ENCODE measurements at places on chromosomes 13 and 19. TPM values are rescaled to one million over a fixed set of nuclear protein-coding genes. Genes with fewer than 3 reads are reported as not detected.
A peak's percentile ranks its signal among the peaks of the same experiment; 100 is the strongest.

DNA sequence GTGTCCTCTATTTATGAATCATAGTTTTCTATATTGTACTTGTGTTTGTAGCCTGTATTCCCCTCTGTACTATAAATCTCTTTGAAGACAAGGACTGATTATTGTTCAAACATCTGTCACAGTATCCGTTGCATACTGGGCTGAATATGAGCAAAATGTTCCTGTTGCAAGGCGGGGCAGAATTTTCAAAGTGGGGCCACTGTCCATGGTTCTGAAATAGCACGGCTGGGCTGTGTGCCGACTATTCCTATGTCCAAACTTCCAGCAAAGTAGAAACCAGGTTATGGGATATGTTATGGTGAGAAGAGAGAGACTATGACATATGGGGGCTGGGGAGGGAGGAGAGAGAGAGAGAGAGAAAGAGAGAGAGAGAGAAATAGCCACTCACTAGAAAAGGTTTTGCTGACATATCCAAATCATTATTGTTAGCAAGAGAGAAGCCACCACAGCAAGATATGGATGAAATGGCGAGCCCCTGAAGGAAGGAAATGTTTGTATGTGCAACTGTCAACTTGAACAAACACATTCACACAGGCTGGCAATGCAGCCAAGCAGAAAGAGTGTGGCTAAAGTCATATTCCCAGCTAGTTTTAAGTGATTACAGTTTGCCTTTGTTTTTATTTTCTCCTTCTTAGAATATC lies 107.0 kb upstream of the GPR12 start:
- peak; percentile 13 for DNase-seq

DNA sequence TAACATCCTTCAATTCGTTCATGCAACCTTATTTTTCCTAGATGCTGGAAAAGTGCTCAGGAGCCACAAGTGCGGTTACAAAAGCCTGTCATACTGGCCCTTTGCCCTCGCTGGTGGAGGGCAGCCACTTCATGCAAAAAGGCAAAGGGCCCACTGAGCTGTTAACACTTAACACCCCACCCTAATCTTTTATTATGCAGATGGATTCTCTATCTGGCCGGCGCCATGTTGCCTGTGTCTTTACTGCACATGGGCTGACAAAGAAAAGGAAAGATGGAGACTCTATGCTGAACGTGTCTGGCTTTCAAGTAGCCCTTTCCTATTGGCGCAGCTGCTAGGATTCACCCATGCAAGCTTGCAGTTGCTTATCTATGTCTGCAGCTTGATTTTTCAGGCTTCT lies 10.8 kb downstream of the OR7D2 start:
- DNase-seq, result no peak

GRCh38 chr13:35191883-35192282 lies 249.8 kb downstream of the NBEA start:
- no peak for DNase-seq

DNA sequence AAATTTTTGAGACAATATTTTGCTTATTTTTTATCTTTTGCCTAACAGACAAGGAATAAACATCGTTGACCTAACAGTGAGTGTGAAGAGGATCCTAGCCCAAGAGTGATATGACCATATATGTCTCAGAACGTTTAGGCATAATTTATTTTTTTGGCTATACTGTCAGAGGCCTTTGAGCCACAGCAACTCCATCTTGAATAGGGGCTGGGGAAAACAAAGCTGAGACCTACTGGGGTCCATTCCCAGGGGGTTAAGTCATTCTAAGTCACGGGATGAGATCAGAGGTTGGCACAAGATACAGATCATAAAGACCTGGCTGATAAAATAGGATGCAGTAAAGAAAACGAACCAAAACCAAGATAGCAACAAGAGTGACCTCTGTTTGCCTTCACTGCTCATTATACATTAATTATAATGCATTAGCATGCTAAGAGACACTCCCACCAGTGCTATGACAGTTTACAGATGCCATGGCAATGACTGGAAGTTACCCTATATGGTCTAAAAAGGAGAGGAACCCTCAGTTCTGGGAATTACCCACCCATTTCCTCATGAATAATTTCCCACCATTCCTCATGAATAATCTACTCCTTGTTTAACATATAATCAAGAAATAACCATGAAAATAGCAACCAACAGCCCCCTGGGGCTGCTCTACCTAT lies 510.9 kb upstream of the PCDH9 start:
- no peak for DNase-seq

DNA sequence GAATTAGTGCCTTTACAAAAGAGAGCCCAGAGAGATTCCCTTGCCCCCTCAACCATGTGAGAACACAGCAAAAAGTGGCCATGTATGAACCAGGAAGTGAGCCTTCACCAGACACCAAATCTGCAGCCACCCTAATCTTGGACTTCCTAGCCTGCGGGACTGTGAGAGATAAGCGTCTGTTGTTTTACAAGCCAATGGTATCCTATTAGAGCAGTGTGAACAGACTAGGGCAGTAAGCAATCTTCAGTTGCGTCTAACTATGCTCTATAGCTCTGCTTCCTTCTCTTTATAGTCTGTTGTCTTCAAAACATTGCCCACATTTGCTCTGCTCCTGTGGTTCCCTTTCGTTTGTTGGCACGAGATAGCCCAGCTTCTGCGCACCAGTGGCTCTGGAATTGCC lies 109.5 kb upstream of the FNDC3A start:
- DNase-seq, result no peak

DNA sequence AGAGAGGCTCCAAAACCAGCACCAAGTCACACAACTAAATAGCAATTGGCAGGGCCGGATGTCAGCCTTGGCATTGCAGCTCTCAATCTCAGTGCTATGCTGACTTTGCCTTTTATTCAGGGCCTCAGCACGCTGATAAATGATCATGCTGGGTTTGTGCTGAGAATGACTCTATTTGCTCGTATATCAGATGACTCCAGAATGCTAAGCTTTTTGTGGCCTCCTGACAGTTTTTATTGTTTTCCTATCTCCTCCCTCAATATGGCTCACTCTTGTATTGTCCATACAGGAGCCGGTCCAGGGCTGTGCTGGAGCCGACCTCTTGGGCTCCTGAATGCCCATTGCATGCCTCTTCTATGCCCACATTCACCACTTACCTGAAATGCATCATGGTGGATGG lies 211.0 kb downstream of the EFNB2 start:
- no peak for DNase-seq

- no peak for DNase-seq
Observed at GRCh38 chr13:30004204-30004603, 153.8 kb upstream of the UBL3 start.

DNA sequence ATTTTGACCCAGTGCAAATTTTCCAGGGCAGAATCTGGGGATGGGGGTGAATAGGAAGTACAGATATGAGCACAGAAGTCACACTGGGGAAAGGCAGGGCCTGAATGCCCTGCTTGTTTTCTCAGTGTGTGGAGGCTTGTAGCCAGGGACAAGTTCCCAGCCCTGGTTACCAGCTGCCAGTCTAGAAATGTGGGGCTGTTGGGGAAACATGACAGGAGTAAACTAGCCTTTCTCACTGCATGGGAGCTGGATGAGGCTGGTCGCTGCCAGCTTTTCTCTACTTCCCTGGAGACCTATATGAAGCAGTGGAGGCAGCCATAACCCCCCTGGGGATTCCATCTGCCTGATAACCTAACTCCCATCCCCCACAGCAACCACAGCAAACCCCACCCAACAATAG lies 2267.7 kb downstream of the PCDH9 start:
- no peak for DNase-seq

KLF1 gene
- not detected for total RNA-seq

ATP4B gene
- total RNA-seq, result not detected

MBD3L3 gene
- total RNA-seq, result not detected

ZNF432 gene
- total RNA-seq, result 8.4 TPM

FIZ1 gene
- total RNA-seq, result 15.5 TPM

SMIM17 gene
- total RNA-seq, result 0.27 TPM
